Suppressor macrophage (primary cell): ENCODE measurements at places on chromosomes 13 and 19.

GRCh38 chr13:109182777-109183465, 553.5 kb downstream of the MYO16 start:
- no peak for DNase-seq

- DNase-seq = no peak
Observed at GRCh38 chr13:41418027-41418426, 39.3 kb upstream of the RGCC start.

DNA sequence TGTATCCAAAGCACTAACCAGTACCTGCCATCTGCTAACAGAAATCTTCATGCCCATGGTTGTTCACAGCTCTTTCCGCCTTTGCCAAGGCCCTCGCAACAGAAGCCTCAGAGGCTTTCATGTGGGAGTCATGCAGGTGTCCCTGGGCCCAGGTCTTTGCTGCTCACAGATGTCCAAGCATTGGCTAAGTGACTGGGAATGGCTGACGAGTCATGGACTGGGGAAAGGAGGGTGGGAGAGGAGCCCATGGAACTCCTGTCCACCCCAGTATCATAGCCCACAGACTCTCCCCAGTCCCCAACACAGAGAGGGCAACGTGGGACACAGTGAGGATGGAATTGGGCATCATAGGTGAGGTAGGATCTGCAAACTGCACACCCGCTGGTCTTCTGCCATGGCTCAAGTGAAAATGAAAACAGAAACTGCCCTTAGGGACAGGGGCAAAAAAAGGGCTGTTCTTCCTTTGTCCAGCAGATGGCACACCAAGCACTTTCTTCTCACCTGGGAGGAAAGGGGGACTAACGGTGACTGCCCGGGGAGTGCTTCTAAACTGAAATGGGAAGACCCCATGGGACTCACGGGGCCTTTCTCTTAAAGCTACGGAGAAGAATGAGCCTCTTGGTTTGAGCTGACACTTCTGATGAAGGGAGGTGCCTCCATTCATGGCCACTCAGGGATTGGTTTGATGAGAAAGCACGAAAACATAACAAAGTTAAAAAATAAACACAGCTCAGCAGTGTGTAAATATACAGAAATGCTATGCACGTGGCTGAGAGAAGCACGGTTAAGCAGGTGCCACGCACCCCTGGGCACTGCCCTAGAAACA, 11.1 kb upstream of the DHRS12 start:
- peak; percentile 75 for DNase-seq

DNA sequence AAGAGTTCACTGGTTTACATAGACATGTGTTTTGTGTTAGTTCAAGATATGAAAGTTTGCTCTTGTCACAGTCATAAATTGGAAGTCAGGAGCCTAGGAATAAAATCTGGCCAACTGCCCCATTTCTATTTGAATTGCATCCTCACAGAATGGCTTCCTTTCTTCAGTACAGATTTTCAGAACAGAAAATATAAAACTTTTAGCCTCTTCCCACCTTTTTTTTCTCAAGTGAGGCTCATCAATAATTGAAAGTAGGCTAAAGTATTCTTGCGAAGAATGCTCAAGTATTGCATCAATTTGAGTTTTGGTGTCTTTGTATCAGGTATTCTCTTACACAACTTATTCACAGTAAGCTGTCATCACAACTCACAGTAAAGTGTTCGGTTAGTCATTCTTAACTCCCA, 802.7 kb downstream of the PCDH9 start:
- no peak for DNase-seq

- peak; percentile 84 for DNase-seq
Observed at GRCh38 chr13:20127562-20128458, 33.0 kb downstream of the GJA3 start.

GRCh38 chr19:3041327-3041726, 12.2 kb upstream of the TLE2 start:
- DNase-seq = no peak

GRCh38 chr13:84192125-84192524, 309.9 kb upstream of the SLITRK1 start:
- DNase-seq = no peak

DNA sequence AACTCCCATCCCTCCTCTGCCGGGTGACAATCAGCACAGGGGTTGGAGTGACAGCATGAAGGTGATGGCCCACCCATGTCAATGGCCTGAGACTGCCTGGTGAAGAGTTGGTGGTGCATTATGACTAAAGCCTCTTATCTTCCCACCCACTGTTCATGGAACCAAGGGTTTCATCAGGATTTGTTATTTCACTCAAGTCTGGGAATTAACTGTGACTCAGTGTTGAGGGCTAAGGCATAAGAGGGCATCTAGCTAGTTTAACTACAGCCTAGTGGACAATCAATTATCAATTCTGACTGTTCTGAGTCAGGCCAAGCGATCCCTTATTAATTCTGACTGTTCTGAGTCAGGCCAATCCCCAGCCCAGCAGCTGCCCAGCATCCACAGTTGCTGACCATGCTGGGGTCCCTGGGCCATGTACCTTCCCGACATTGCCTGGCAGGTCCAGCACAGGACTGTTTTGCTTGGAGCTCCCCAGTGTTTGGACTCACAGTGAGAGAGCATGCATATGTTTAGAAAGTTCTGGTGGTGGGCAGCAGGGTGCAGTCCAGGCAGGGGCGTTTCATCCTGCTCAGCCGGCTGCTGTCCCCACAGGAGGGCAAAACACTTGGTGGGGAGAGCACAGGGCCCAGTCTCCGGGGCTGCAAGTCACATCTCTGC, 65.5 kb downstream of the RASL11A start:
- no peak for DNase-seq

GRCh38 chr13:20127262-20127561, 33.6 kb downstream of the GJA3 start:
- no peak for DNase-seq

DNA sequence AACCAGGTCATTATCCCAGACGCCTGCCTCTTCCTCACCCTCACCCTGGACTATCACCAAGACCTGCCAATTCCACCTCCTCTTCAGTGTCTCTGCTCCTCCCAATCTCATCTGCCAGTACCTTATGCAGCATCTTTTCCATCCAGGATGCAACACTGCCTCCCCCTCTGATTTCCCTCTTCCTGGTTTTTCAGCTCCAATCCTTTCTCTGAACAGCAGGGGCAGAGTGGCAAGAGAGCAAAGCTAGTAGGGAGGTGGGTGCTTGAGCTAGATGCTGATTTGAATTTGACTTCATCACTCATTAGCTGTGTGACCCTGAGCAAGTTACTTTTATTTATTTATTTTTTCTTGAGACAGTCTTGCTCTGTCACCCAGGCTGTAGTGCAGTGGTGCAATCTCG, 25.6 kb upstream of the CABP5 start:
- no peak for DNase-seq

DNA sequence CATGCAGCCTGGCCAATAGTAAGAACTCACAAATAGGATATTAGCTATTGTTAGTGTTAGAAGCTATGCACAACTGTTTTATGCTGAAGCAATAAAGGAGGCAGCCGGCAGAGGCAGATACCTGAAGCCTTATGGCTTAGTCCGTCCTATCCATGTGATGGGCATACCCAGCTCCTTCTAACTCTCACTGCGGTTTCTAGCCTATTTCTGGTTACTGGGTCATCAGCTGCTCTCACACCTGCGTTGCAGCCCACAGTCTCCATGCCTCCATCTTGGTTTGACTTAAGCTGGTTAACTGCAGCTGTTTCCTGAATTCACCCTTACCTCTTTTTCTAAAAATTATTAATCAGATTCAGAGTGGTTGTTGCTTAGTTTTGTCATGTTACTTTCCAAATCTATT, 40.5 kb upstream of the CNMD start:
- no peak for DNase-seq

- DNase-seq = no peak
Observed at GRCh38 chr19:29303069-29303718, 90.2 kb upstream of the UQCRFS1 start.

GRCh38 chr13:20373861-20374260, 141.7 kb upstream of the GJB6 start:
- DNase-seq = no peak

GRCh38 chr13:33347861-33348260, 62.3 kb upstream of the STARD13 start:
- no peak for DNase-seq

- no peak for DNase-seq
Observed at GRCh38 chr13:103437651-103438050, 371.4 kb upstream of the SLC10A2 start.

DNA sequence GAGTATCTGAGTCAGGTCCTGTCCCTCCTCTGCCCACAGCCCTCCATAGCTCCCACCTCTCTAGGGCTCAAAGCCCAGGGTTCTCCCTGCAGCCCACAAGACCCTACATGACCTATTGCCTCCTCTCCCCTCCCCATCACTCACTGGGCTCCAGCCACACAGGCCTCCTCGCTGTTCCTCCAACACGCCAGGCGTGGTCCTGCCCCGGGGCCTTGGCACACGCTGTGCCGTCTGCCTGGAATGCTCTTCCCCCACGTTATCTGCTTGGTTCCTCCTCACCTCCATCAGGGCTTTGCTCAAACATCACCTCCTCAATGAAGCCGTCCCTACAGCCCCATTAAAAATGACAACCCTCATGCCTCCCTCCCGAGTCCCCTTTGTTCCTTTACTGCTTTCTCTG, 21.1 kb downstream of the PTPRS start:
- DNase-seq = no peak

GRCh38 chr13:43546251-43546650, 240.5 kb downstream of the ENOX1 start:
- DNase-seq = no peak

- DNase-seq = no peak
Observed at GRCh38 chr13:43272851-43273250, 249.5 kb downstream of the DNAJC15 start.

GRCh38 chr19:57319869-57320179, 448 bp upstream of the ZNF543 start:
- DNase-seq = no peak

- DNase-seq = no peak
Observed at GRCh38 chr13:74919914-74920313, 562.1 kb downstream of the TBC1D4 start.

DNA sequence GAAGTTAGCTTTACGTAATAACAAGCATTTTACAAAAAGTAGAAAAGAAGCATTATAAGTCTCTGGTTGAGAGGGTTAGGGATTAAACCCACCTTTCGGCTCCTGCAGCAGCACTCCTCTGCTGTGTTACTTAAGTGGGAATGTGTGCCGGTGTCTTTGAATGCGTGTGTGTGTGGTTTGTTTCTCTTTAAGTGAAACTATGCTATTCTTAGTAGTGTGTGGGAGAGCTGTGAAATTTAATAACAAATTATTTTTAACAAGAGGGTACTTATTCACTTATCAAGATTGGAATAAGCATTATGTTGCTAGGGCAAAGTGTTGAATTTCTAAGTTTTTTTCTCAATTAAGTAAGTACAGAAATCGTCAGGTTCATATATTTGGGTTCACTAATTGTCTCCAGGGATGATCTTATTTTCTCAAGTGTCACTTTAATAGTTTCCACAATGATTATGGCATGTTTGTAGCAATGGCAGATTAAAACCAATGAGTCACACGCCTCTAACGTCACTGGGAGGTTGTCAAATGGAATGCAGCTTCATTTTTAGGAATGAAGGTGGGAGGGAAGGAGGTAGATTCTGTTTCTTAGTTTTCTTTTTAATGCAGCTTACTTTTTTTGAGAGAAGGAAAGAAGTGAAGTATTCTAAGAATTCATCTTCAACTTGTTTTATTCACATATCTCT, 151.3 kb downstream of the LMO7 start:
- no peak for DNase-seq

GRCh38 chr19:8254286-8255001, 45.3 kb downstream of the CERS4 start:
- no peak for DNase-seq

GRCh38 chr13:49446473-49446872, 2.4 kb downstream of the SETDB2 start:
- DNase-seq = no peak

GRCh38 chr13:110648146-110648819, 32.9 kb downstream of the NAXD start:
- no peak for DNase-seq

- DNase-seq = no peak
Observed at GRCh38 chr13:30341815-30342570, 34.6 kb upstream of the KATNAL1 start.

- peak; percentile 72 for DNase-seq
Observed at GRCh38 chr13:46295491-46296114, 83.9 kb downstream of the LRRC63 start.

GRCh38 chr13:112802802-112803195, 113.0 kb downstream of the ATP11A start:
- no peak for DNase-seq

- DNase-seq = peak; percentile 19
Observed at GRCh38 chr13:91247768-91248167, 99.7 kb upstream of the MIR17HG start.

- no peak for DNase-seq
Observed at GRCh38 chr13:30191491-30192100, 115.8 kb downstream of the KATNAL1 start.

GRCh38 chr13:34161931-34162543, 344.1 kb downstream of the RFC3 start:
- no peak for DNase-seq

GRCh38 chr13:68636784-68637183, 1406.6 kb upstream of the PCDH9 start:
- no peak for DNase-seq

DNA sequence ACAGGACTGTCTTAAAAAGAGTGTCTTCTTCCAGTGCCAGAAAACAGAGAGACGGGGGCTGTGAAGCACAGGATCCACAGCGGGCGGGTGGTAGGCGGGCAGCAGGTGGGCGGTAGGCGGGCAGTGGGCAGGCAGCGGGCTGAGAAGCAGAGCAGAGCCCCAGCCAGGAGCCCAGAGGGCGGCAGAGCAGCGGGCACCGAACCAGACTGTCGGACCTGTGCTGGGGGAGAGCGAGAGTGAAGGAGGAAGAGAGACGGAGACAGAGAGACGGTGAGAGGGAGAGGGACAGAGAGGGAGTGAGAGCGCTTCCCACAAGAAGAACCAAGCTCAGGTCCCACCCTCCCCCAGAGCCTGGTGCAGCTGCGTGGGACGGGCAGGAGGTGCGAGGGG, 30.3 kb downstream of the RASA3 start:
- no peak for DNase-seq

GRCh38 chr19:53912653-53913052, 3.6 kb downstream of the CACNG7 start:
- DNase-seq = no peak

- no peak for DNase-seq
Observed at GRCh38 chr19:5016781-5017180, 47.9 kb downstream of the KDM4B start.

DNA sequence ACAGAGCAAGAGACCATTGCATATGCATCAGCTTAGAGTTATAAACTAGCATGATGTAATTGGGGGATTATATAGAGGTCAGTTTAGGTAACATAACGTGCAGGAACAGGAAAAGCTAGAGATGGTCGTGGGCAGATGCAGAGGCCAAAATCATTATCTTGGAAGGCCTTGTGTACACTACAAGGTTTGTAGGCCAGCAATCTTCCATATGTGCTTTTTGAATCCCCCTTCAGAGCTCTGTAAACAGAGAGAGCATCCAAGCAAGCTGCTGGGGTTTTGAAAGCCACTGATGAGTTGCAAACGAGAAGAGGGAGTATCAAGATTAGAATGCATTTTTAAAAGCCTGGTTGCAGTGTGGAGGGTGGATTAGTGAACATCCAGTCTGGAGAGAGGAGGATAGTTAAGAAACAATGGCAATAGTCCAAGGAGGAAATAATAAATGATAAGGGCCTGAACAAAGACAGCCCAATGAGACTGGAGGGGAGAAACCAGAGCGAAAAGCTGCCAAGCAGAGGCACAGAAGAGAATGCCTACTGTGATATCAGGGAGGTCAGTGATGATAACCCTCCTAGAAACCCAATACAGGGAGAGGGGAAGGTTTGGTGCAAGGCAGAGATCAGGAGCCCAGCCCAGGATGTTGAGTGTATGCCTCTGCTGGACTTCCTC, 109.6 kb downstream of the ZAR1L start:
- DNase-seq = no peak

- no peak for DNase-seq
Observed at GRCh38 chr13:52405369-52405766, 604 bp downstream of the THSD1 start.
